Caudate nucleus (tissue), 63 donors: ENCODE measurements at places on chromosomes 12 and 14.

DNA sequence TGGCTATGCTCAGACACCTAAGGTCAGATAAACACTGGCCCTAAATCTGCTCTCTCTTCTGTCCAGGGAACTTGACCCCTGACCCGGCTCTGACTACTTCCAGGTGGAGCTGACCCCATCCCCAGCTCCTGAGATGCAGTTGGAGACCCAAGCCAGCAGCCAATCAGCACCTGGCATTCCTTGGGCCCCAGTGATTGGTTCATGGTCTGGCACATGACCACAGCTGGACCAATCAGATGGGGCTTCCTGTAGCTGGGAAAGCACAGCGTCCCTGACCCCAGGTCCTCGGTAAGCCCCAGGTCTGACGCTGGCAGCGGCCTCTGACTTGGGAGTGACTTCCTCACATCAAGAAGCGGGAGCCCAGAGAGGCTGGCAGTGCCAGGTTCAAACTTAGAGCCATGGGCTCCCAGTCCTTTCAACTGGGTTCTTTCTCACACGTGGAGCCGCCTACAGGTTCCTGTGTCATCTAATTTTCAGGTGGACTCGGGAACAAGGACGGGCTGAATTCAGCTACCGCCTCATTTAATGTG lies 915.4 kb upstream of the TMEM132C start:
- DNase-seq = no peak

- no peak for DNase-seq
These were observed 14.5 kb upstream of the SLC38A2 start for GRCh38 chr12:46386877-46387629.

- DNase-seq = no peak
These were observed at the start of gene DLK1 for GRCh38 chr14:100726550-100727085. TSS of gene DLK1 (plus strand) at chr14:100726892. CDS start at chr14:100727069, 177 bp downstream.

DNA sequence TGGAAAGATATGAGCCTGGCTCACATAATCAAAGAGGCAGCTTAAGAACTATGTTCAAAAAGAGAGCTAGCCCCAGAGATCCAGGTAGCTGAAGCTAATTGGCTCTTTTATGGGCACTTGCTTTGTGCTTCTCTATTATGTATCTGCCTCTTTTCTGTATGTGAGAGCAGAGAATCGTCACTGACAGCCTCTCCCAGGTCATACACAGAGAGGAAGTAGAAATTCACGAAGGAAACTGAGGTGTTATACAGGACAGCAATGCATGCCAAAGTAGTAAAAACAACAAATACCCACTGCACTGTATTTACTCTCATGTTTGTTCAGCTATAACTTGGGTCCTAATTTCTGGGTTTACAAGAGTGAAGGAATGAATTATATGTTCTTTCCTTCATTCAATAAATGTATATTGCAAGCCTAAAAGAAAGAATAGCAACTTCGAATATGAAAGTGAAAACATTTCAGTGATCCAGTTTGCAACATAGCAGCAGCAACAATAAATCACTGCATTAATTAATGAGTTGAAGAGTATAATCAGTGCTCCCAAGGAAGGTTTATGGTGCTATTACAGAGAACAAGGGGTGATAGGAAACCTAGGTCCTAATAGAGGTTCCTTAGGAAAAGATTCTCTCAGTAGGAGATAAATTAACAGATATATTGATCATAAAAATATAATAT lies 47.1 kb upstream of the ATXN7L3B start:
- DNase-seq = no peak

GRCh38 chr14:59964251-59965007 lies 44.5 kb downstream of the LRRC9 start:
- no peak for DNase-seq

GRCh38 chr14:56995010-56995409 lies 184.7 kb upstream of the OTX2 start:
- no peak for DNase-seq

DNA sequence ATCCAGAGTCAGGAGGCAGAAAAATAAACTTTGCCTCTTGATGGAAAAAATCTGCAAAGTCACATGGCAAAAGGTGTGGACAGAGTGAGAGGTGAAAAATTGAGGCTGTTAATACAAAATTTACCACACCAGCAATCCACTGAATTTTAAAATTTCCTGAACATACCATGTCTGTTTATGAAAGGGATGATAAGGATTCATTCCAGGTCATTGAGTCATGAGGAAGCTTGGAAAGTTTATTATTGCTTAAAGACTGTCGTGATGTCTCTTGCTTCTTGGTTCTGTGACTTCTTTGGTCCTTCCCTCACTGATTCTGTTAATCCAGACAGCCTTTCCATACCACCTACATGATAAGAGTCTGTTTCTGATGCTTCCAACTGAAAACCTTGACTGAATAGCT lies 73.2 kb downstream of the TTC6 start:
- DNase-seq = no peak

GRCh38 chr14:75220156-75220555 lies 43.7 kb upstream of the TMED10 start:
- no peak for DNase-seq

GRCh38 chr12:123828854-123829547 lies 66.9 kb downstream of the DNAH10 start:
- no peak for DNase-seq

DNA sequence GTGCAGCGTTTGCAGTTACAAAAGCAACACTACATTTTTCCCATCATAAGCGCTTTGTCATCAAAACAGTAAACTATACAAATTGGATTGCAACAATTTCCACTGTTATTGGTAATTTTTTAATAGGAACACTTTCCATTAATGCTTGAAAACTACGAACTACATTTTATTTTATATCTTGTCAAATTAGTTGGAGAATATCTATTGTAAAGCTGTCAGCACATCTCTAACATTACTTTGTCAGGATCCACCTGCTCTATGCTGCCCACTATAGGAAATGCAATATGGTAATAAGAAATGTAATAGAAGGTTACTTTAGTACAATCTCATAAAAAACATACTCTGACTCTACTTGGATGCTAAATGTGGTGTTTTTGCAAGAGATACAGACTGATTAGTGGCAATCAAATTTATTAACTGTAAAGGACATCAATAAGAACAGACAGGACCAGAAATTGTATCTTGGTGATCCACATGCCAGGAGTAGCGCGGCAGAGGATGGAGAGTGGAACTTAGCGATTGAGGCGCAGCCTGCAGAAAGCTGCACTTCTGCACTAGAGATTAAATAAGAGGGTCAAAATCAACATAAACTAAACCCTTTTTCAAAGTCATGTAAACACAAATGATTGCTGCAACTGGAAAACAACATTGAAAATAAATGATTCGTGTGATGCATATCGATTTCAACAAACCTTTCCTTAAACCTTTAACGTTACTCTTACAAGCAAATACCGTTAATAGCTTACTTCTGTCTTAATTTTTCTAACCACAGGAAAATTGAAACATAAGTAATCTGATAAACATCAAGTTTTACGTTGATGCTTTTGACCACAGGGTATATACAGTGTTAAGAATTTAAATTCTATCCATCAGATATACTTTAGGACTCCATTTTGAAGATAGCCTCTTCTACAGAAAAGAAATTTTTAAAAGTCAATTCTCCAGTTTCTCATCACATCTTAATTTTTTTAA lies 3.6 kb upstream of the ARID2 start:
- DNase-seq = no peak

DNA sequence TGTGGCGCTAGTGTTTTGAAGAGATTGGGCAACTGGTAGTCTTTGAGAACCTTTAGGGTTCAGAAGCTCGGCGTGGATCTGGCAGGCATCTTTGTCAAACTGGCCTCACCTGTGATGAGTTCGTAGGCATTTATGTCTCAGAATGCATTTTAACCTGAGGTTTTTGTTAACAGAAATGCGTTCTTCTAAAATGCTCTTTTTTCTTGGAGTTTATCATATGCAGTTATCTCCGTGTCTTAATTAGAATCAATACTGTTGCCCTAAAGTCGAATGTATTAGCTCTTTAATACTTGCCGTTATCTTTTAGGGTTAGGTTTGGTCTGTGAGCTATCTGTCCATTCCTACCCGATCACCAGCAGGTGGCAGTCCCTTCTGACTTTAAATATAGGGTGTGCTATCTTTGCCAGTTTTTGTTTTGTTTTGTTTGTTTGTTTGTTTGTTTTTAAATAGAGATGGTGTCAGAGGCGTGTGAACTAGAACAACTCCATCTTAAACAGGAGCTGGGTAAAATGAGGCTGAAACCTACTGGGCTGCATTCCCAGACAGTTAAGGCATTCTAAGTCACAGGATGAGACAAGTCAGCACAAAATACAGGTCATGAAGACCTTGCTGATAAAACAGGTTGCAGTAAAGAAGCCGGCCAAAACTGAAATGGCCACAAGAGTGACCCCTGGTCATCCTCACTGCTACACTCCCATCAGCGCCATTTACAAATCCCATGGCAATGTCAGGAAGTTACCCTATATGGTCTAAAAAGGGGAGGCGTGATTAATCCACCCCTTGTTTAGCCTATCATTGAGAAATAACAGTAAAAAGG lies 1.4 kb downstream of the ATF1 start:
- DNase-seq = peak; percentile 25

GRCh38 chr14:22919601-22919921 lies 612 bp upstream of the RBM23 start:
- DNase-seq = no peak

- DNase-seq = no peak
These were observed 192.2 kb upstream of the ALG10 start for GRCh38 chr12:33830070-33830469.

DNA sequence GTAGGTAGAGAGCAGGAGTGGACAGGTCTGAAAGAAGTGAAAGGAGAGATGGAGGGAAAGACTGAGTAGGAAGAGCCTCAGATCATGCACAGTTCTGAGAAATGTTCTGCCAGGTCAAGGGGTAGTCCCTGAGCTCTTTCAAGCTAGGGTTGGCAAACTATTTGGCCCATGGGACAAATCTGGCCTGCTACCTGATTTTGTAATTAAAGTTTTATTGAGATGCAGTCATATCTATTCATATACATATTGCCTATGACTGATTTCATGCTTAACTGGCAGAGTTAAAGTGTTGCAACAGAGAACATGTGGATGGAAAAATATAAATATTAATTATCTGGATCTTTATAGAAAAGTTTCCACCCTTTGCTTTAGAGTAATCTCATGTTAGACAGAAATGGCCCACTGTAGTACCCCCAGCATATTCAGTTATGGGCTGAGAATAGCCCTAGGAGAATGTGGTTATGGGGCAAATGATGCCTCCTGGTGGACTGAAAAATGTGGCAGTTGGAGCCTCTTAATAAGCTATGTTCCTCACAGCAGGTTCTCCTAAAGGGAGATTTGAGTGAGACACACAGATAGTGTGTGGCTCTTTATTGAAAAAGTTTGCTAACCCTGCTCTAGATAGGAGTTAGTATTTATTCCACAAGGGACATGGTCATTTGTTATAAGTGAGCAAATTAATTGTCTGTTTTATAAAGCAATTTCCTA lies 476.9 kb downstream of the LRIG3 start:
- no peak for DNase-seq

DNA sequence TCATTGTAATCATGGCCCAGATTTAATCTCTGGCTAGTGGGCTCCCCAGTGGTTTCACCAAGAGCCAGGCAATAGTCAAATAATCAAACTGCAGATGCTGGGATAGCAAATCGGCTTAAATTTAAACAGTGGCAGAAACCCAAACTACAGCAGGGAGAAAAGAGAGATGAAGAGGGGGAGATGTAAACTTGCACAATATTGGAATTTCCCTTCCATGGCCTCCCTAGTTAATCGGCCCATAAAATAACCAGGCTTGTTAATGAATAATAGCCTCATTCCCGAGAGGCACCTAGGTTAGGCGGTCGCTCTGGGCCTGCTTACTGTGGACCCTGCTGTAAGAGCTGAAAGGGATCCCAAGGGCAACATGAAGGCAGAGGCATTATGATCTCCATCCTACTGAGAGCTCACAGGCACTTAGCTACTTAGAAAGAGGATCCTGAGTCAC lies 116.2 kb downstream of the NUAK1 start:
- no peak for DNase-seq

GRCh38 chr14:90447720-90448497 lies 51.1 kb downstream of the CALM1 start:
- no peak for DNase-seq

DNA sequence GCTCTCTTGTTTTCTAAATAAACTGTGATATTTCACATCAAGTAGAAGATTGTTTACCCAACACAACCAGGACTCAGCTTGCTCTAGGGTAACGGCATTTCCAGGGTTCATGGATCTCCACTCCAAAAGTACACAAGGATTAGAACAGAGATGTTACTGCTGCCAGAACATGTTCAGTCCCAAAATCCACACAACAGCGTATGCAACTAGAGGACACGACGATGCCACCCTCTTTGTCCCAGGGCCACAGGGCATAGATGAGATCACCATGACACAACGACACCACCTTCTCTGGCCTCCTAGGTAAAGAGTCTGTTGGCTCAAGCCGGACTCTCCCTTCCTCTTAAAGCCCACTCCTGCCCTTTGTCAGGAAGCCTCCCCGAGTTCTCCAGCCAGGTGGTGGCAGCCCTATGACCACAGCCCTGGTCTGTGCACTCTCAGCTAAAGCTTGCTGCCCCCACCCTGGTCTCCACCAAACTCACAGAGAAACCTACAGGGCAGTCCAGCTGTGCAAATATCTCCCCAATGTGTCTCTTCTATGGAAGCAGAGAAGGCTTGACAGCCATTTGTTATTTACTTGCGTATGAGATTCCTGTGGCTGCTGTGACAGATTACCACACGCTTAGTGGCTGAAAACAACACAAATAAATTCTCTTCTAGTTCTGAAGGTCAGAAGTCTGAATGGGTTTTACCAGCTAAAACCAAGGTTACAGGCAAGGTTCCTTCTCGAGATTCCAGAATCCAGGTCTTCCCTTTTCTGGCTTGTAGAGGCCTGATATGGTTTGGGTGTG lies 10.3 kb downstream of the CLMN start:
- DNase-seq = no peak

GRCh38 chr14:100140452-100141078 lies 18.9 kb downstream of the DEGS2 start:
- DNase-seq = peak; percentile 42

DNA sequence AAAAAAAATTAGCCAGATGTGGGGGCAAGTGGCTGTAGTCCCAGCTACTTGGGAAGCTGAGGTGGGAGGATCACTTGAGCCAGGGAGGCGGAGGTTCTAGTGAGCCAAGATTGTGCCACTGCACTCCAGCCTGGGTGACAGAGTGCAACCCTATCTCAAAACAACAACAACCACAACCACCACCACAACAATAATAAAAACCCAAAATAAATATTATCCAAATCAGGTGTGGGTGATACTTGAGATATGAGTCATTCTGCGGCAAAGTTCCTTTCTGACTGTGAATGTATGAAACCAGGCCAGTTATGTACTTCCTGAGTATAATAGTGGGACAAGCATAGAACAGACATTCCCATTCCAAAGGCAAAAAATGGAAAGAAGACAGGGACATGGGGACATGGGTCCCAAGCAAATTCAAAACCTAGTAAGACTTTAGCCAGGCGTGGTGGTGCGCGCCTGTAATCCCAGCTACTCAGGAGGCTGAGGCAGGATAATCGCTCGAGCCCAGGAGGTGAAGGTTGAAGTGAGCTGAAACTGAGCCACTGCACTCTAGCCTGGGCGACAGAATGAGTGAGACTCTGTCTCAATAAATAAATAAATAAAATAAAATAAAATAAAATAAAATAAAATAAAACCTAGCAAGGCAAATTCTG lies 9.7 kb upstream of the ERC1 start:
- DNase-seq = no peak
